ENCODE measurements at places on chromosomes 2 and 18.
A peak's percentile ranks its signal among the peaks of the same experiment; 100 is the strongest.

DNA sequence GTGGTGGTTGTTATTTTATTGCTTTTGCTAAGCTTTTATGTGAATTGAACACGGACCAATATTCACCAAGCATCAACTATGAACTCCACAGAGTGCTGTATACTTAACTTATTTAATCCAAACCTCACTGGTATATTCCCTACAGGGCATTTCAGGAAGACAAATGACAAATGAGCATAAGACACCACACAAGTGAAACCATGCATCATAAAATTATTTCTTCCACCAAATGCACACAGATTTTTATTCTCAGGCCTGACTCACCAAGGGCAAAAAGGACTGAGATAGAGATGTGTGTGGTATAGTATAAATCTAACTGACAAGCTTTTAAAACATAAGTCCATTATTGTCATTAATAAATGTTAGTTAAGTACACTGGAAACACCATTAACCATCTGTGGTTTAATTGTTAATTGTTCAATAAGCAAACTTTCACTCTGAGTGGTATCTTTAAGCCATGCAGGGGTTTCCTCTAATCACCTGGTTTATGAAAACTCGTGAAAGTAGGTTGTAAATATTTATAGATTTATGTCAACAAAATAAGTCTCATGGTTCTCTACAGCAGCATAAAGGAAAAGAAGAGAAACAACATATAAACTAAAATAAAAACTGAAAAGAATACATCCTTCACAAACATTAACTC is 77.6 kb upstream of the CRIM1 start:
- no peak for DNase-seq

- no peak for DNase-seq
Observed at GRCh38 chr18:12256951-12257350, 2.8 kb downstream of the CIDEA start.

GRCh38 chr2:11097038-11097720 is 58.1 kb upstream of the SLC66A3 start:
- no peak for DNase-seq

DNA sequence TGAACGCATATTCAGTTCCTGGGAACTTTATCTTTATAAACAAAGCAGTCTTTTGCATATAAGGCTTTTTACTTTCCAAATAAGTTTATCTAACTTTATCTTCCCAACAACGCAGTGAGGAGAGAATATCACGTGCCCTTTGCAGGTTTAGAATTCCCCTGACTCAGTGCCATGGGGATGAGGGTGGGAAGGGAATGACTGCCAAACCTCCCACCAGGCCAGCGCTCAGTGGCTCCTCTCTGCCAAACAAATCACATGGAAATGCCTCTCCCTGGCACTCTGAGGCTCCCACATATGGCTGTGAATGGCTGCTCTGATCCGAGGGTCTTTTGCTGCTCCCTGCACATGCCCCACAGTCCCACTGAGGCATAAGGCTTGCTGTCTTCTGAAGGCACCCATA is 158.3 kb downstream of the DNAH6 start:
- DNase-seq, result no peak

- no peak for DNase-seq
Observed at GRCh38 chr2:207122651-207123334, 43.0 kb downstream of the KLF7 start.

DNA sequence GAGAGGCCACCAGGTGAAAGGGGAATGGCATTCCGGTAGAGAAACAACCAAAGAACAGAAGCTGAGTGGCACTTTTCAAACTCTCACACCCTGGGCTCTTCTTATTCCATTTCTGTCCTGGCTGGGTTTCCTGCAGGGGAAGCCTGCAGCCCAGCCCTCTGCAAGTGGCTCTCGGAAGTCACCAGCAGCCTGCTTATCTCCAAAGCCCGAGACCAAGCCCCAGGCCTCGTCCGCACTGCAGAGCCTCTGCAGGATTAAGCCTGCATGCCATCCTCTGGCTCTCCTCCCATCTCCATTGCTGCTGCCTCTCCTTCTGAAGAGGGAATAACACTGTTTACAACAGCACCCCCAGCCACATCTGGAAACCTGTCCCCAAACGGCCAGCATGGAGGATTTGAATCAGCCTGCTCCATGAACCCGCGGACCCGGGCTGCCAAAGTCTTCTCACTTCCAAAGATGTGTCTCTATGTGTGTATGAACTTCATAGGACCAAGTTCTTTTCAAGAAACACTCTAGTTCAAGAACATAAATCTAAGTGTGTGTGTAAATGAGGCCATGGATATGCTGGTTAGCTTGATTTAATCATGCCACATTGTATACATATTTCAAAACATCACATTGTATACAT is 54.2 kb downstream of the DIPK1C start:
- no peak for DNase-seq

- DNase-seq, result no peak
Observed at GRCh38 chr2:233338046-233338445, 16.2 kb upstream of the DGKD start.

DNA sequence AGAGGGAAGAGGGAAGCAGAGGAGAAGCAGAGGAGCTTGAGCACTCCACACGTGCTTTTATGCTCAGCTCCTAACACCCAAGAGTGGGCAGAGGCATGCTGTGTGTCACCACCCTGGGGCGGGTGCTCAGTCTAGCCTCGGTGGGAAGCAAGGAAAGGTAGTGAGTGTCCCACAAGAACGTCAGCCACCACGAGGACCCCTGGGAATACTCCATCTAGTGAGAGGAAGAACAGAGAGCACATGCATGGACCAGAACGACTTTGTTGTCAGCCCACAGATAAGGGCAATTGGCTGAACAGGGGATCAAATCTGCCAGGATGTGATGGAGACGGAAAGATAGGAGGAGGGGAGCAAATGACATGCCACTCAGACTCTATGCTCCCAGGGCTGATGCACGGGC is 83.4 kb downstream of the XDH start:
- no peak for DNase-seq

- DNase-seq, result no peak
Observed at GRCh38 chr2:176383836-176384442, 114.7 kb downstream of the MTX2 start.

DNA sequence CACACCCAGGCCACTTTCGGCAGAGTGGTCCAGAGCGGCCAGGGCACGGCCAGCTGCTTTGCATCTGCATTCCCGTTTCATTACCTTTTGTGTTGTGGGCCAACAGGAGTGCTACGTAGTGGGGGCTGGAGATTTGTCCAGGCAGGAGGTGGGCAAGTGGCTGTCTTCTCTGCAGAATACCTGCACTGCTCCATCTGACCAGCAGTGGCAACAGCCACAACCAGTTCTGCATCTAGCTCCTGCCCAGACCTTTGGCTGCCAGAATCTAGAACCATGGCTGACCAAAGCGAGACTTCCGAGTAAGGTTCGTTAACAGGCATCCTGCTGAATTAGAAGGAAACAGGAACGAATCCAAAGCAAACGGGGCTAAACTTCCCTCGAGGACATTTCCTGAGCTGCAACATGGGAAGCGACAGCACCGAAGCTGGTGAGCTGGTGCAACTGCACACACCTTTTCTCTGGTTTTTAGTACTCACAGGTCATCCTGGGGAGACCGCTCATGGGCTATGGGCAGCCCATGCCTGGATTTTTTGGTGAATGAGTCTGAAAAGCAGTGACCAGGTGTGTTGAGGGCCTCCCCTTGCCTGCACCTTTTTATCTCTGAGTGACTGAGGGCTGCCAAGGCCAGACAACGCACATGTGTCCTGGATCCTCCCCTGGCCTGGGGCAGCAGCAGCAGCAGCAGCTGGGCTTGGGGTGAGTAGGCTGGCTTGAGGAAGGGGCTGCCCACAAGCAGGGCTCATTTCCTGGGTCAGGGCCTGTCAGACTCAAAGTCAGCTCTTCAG is 10.5 kb downstream of the GDF7 start:
- DNase-seq, result no peak

- DNase-seq, result no peak
Observed at GRCh38 chr2:9889812-9890261, 46.6 kb downstream of the TAF1B start.

DNA sequence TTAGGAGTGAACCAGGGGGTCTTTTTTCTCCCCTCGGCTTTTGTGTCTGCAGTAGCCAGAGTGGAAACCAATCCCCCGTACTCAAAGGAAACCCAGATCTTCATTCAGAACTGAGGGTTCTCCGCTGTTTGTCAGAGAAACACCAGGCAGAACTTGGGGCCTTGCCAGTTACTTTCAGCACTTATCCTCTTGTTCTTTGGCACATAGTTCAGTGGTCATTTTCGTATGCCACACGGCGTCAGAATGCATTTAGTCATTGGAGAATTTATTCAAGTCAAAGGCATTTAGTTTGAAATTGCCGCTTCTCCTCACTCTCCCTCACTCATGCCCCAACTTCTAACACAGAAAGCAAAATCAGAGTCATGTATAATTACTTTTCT is 102.9 kb downstream of the CABLES1 start:
- DNase-seq, result no peak

- DNase-seq, result no peak
Observed at GRCh38 chr2:36177282-36177681, 178.3 kb upstream of the CRIM1 start.

DNA sequence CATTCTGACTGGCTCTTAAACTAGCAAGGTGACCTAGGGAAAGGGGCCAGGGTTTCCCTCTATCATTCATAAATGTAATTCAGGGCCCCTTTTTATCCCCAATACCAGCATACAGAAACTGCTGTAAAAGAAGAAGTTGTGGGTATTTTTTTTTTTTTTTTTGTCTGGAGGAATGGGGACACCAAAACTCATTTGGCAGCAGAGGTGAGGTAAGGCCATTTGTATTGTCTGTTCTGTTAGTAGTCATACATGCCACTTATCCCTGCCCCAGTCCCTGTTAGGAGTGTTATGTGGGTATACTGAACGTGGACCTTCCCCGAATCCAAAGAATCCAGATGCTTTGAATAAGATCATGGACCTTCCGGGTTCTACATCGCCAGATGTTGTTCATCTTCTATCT is 1.7 kb downstream of the SEPTIN2 start:
- DNase-seq, result no peak

GRCh38 chr18:10148189-10148929 is 234.5 kb downstream of the VAPA start:
- DNase-seq, result no peak

- DNase-seq, result no peak
Observed at GRCh38 chr2:95015261-95015912, 10.1 kb upstream of the MAL start.

GRCh38 chr18:5466256-5466655 is 77.5 kb downstream of the EPB41L3 start:
- DNase-seq, result no peak

GRCh38 chr2:217913436-217913835 is 89.4 kb downstream of the TNS1 start:
- DNase-seq, result no peak

GRCh38 chr2:232073026-232073425 is 111.5 kb downstream of the DIS3L2 start:
- DNase-seq, result no peak

DNA sequence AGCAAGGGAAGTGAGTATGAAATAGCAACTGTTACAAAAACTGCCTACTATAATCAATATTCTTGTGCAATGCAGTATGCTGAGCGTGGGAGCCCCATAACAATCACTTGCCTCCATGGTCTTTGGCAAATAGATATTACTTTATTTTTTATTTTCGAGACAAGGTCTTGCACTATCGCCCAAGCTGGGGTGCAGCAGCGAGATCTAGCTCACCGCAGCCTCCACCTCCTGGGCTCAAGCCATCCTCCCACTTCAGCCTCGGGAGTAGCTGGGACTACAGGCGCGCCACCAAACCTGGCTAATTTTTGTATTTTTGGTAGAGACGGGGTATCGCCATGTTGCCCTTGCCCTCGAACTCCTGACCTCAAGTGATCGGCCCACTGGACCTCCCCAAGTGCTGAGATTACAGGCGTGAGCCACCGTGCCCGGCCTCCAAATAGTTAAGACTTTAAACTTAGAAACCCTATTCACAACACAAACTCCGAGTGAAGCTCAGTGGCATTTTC is 1.2 kb upstream of the CCNT2 start:
- peak; percentile 4 for DNase-seq

- DNase-seq, result no peak
Observed at GRCh38 chr2:112149194-112149593, 11.0 kb downstream of the FBLN7 start.

DNA sequence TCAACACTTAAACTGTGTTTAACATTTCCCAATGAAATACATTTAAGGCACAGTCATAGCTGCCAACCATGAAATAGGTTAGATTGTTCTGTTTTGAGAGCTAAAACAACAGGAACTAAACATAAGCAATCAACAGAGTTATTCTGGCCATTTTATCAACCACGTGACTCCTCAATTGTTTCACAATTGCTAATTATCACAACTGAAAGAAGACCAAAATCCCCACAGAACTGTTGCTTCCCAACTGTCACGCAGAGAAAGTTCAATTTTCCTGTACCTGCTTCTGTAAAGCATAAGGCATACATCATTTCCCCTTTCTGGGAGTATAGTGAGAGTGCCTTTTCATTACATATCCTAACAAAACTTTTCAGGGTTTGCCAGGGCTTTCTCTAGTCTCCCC is 248.6 kb downstream of the EPHA4 start:
- no peak for DNase-seq

- no peak for DNase-seq
Observed at GRCh38 chr2:101967826-101968513, 23.8 kb upstream of the IL1R2 start.

- DNase-seq, result no peak
Observed at GRCh38 chr2:194718881-194719280, 938.1 kb upstream of the SLC39A10 start.

DNA sequence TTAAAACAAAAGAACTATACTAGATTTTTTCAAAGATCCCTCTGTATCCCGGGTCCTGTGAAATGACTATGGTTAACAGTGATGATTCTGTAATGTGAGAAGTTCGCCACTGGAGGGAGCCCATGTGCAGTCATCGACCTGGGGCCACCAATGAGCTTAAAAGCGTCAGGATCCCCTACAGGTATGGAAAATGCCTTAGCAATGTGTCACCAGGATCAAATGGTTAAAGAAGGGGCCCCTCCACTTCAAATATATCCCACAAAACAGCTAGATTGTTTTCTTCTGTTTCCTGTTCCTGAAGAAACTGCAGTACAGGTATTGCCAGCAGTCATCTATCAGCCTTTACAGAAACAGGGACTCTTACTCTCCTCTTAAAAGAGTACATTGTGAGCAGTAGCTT is 15.3 kb downstream of the CHRNA1 start:
- peak; percentile 52 for DNase-seq

- no peak for DNase-seq
Observed at GRCh38 chr18:63350230-63350629, 16.8 kb downstream of the KDSR start.

- no peak for DNase-seq
Observed at GRCh38 chr2:134379722-134380121, 125.8 kb downstream of the MGAT5 start.

DNA sequence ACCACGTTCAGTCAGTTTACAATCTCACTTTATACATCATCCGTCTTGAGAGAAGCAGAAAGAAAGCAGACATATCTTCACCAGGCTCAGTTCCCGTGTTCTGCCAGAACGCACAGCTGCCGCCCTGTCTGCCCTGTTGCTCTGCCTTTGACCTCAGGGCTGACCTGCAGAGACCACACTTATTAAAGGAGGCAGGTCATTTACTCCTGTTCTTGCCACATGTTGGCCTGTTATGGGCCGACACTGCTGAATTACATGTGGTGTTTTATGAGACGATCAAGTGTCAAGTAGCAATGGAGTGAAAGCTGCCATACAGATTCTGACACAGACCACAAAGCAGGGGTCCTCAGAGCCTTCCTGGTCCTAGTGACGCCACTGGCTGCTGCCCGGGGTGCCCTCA is 232.2 kb downstream of the TTC32 start:
- no peak for DNase-seq

- no peak for DNase-seq
Observed at GRCh38 chr2:110149330-110150220, 34.0 kb upstream of the MALL start.

GRCh38 chr2:201781557-201782051 is 871 bp upstream of the ALS2 start:
- no peak for DNase-seq

- DNase-seq, result no peak
Observed at GRCh38 chr2:45330637-45331409, 280.2 kb downstream of the SRBD1 start.
